ENCODE measurements at places on chromosomes 5 and 9.
A peak's percentile ranks its signal among the peaks of the same experiment; 100 is the strongest.

- no peak for DNase-seq
Measured at GRCh38 chr5:80955082-80955590, 5.0 kb upstream of the RASGRF2 start.

DNA sequence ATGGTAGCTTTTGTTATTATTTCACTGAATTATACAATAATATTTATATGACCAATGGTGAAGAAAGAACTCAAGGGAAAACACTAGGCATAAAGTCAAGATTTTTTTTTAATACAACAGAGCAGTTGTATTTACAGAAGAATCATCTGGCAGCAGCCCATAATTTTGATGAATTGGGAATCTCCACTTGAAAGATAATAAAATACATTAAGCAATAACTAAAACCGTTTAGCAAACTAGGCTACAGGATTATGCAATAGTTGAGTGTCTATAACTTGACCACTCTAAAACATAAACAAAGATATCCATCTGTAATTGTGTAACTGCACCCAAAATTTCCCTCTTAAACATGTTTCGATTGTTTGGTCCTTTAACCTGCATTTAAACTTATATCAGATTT, 80.8 kb downstream of the SNCAIP start:
- DNase-seq, result no peak

DNA sequence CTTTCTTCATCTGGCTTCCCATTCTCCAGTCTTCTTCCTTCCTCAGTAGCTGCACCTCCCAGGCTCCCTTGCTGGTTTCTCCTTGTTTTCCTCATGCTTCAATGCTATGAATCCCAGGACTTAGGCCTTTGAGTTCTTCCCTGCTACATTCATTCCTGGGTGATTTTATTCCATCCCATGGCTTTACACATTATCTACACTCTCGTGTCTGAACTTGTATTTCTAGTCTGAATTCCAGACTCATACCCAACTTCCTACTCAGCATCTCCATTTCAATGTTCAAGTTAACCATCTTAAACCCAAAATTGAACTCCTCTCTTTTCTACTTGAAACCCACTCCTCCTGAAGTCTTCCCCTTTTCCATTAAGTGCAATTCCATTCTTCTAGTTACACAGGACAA, 20.0 kb downstream of the SLC24A2 start:
- no peak for DNase-seq

GRCh38 chr9:18023332-18023731, 444.5 kb downstream of the SH3GL2 start:
- DNase-seq, result no peak

GRCh38 chr5:97417986-97418385, 234.9 kb upstream of the RIOK2 start:
- no peak for DNase-seq

DNA sequence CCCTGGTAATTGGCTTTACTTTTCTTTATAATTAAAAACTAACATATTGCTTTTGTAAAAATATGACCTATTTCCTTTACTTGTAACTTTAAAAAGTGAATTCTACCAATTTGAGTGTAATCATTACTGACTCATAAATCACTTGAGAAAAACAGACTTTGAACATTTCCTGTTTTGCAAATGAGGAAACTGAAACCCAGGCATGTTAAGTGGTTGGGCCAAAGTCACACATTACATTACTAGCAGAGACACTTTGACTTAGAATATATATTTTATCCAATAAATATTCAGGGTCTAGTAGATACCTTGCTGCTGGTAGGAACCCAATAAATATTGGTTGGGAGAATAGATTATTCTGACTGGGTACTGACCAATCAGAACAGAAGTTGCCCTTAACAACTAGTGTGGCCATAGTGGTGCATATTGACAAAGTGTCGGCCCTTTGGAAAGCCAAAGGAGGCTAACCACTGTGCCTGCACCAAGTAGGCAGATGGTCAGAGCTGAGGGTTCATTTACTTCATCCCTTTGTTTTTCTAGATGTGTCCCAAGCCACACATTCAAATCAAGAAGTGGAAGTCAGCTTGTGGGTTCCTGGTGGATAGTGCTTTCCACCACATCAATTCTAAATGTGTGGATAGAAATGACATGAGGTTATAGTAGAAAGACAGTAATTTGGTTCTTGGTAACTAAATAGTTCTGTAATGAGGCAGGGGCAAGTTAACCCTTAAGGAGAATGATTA, 365.1 kb upstream of the RIOK2 start:
- DNase-seq, result peak; percentile 57

DNA sequence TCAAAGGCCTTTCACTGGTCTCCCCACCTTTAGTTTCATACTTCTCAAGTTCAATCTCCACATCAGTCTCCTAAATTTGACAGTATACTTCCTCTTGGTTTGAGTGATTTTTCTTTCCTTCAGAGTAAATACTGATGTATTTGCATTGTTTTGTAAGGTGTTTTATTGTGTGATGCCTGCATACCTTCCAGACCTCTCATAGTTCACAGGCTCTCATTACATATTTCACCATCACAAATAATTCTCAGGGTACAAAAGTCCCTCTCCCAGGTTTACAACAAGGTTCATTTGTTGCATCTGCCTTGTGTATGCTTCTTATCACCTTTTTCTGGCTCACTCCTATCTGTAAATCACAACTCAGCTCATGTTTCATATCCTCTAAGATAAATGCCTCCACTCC, 22.2 kb upstream of the TUSC1 start:
- DNase-seq, result no peak

DNA sequence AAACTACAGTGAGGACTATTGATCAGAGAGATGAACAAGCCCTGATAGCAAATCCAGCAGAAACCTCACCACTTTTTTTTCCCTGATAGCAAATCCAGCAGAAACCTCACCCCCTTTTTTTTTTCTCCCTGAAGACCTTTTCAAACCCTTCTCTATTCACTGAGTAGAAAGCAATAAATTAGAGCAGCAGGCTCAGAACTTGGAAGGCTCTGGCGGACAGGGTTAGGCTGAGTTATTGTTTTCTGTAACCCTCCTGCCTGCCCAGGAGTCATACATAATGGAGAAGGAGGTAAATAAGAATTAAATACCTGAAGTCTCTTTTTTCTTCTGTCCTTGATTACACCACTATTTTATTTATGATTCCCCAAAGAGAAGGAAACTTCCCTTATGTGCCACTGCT, 136.3 kb upstream of the SNX2 start:
- DNase-seq, result no peak

GRCh38 chr9:86200599-86201162, 58.8 kb downstream of the C9orf153 start:
- DNase-seq, result no peak

DNA sequence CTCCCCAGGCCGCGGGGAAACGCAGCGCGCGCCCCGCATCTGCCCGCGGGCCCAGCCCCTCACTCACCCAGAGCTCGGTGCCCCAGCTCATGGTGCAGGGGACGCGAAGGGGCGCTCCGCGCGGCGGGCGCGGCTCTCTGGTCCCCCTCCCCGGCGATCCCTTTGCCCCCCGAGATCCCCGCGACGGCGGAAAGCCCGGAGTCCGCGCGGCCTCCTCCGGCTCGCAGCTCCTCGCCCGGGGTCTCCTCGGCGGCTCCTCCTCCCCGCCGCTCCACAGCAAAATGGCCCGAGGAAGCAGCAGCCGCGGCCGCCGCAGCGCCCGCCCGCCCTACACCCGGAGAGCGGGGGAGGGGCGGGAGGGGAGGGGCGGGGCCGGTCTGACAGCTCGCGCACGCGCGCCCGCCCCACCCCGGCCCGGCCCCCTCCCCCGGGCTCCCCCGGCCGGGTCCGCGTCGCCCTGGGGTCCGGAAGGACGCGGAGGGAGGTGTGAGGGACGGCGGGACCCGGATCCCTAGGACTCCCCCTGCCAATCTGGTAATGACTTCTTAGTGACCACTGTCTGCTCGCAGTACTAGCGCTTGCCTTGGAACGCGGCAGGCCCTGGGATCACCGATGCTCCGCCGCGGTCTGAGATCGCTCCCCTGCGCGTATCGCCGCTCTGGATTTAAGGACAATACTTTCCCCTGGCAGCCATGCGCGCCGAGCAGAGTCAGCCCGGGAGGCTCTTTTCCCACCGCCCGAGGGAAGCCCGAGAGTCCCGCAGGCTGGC, at the start of gene FNBP1:
FNBP1 (minus strand) TSS at position 305 of the 769 bp plus-strand sequence; CDS start at position 91, 214 bp downstream.
- peak; percentile 84 for DNase-seq

- DNase-seq, result peak; percentile 37
Measured at GRCh38 chr5:146890066-146890465, 11.5 kb upstream of the PPP2R2B start.

- peak; percentile 48 for DNase-seq
Measured at GRCh38 chr5:67935908-67936566, 279.5 kb upstream of the PIK3R1 start.

DNA sequence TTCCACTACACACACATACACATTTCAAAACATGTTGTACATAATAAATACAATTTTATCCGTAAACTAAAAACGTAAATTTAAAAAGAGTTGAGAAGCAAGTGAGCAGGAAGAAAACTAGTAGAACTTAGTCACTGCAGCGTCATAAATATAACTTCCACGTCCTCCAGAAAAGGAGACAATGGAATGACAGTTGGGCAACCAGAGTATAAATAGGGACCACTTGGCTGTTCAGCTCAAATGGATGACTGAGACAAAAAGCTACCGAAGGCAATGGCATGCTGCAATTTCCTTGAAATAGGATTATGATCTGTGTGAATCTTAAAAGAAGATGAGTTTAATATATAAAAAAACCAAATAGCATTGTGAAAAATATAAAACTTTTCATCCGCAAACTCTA, 438.5 kb upstream of the RGMB start:
- DNase-seq, result no peak

GRCh38 chr9:87740209-87740608, 14.3 kb downstream of the CTSL start:
- no peak for DNase-seq

GRCh38 chr5:55547781-55548180, 13.0 kb upstream of the PLPP1 start:
- no peak for DNase-seq

GRCh38 chr5:168921147-168921866, 342.1 kb upstream of the PANK3 start:
- no peak for DNase-seq

DNA sequence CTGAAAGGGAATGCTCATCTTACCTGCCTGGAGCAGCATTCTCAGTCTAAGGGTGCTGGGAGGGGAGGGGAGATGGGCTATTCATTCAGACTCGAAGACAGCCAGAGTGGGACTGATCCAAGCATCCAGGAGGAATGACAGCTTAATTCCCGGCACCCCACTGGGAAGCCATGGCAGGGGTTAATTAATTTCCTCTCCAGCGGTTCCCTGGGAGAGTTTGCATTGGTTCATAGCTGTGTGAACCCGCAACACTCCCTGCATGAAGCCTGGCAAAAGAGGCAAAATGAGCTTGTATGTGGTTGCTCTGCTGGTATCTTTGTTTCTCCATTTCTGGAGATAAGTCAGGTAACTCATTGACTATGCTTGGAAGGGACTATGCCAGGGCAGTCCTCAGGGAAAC, 401.0 kb upstream of the SLC24A2 start:
- no peak for DNase-seq

- no peak for DNase-seq
Measured at GRCh38 chr5:29170599-29170998, 2022.9 kb upstream of the CDH6 start.

DNA sequence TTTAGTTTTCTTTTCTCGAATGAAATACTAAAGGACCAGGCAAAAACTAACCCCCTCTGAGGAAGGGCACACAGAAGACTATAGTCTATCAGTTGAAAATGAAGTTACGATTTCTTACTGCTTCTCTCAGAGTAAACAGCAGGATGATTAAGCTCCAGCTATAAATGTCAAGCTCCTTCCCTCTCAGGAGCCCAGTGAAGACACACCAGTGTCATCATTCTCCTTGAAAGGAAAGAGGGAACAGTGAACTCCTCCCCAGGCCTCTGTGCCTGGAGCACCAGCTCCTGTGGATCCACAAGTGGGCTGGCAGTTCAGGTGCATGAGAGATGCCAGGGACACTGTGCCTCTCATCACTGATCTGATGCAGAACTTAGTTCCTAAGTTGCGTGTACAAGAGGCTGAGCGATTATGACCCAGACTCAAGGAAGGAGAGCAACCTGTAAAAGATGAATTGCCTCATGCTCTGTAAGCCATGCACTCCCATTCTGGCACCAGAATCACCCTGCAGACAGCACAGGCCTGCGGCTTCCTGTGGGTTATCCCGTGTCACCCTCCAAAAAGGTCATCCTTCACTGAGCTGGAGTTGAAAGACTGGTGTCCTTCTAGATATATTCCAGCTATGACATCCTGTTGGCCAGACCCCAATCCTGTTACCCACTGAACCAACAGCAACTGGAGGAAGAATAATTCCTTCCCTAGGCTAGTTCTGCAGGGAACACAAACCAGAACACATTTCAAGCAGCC, 394.0 kb downstream of the SEMA5A start:
- DNase-seq, result no peak

GRCh38 chr5:113384782-113385285, 50.0 kb downstream of the TSSK1B start:
- peak; percentile 44 for DNase-seq

GRCh38 chr9:108347463-108348188, 508.2 kb downstream of the ACTL7B start:
- no peak for DNase-seq

GRCh38 chr5:93296338-93296737, 284.7 kb downstream of the NR2F1-AS1 start:
- no peak for DNase-seq

- no peak for DNase-seq
Measured at GRCh38 chr5:173330338-173331206, 2.4 kb upstream of the STC2 start.

DNA sequence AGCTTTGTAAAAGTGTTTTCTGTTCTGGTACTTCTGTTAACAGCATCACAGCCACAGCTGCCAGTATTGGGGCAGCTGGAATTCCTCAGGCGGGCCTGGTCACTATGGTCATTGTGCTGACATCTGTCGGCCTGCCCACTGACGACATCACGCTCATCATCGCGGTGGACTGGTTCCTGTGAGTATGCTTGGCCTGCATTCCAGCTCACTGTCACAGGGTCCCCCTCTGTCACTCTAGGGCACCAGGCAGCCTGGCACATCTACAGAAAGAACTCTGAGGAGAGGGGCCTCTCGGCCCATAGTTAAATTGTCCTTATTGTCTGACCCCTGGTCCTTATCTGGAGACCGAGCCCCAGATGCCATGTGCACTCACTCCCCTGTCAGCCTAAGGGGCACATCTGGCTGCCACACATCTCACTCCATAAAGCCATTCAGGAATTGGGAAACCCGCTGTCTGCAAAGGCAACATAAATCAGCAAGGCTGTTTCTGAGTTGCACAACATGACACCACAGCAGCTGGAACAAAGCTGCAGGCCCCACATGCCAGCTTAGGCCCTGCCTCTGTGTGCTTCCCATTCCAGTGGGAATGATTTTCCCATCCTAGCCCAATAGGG, 77.5 kb downstream of the SLC1A3 start:
- DNase-seq, result peak; percentile 80

DNA sequence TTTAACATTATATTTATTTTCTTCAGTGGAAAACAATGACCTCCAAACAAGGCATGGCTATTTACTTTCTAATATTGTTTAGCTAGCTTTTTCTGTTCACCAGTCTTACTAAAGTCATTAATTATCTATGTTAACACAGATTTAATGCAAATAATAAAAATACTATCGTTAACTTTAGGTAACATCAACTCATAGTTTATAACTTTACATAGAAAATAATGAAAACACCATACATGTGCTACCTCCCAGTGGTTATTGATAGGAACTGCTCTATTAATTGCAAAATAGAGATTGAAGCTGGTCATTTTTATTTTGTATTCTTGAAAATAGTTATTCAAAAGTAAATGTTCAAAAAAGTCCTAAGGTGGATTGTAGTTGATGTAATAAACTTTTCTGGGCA, 78.3 kb upstream of the HCN1 start:
- DNase-seq, result no peak

- DNase-seq, result peak; percentile 63
Measured at GRCh38 chr5:130871346-130872086, 293.5 kb downstream of the HINT1 start.

- no peak for DNase-seq
Measured at GRCh38 chr9:82991671-82992070, 71.3 kb downstream of the RASEF start.
